ENCODE measurements at places on chromosomes 7 and 10. TPM values are rescaled to one million over a fixed set of nuclear protein-coding genes. Genes with fewer than 3 reads are reported as not detected.

DNA sequence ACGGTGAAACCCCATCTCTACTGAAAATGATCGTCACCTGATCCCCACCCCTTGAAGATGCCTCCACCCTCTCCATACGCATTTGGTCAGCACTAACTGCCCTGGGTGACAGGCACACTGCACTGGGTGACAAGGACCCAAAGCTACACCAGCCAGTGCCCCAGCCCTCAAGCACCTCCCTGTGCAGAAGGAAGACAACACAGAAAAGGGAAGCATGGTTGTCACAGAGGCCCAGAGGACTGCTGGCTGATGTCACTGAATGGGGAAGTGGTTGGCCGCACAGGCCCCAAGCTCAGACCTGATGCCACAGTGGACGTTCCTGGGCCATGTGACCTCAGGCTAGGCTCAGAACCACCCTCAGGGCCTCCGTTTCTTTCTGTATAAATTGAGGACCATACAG lies 4.2 kb upstream of the PILRA start:
- DNase-seq, result no peak

DNA sequence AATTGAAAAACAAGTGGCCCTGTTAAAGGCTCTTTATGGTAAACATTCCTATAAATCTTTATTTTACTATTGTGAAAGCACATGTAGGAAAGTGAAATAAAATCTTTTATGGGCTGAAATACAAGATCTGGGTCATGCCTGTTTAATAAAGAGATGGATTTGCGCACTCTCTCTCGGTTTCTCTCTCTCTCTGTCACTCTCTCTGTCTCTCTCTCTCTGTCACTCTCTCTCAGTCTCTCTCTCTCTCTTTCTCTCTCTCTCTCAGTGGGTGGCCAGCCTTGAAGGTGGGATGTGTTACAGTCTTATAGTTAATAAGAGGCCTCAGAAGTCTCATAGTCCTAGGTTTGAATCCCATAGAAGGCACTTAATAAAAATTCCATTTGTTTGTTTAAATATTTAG lies 2.4 kb downstream of the TAC1 start:
- no peak for DNase-seq

- DNase-seq, result no peak
Observed at GRCh38 chr7:73932364-73932763, 71.4 kb downstream of the TMEM270 start.

- no peak for DNase-seq
Observed at GRCh38 chr10:66189271-66189670, 736.6 kb upstream of the LRRTM3 start.

DNA sequence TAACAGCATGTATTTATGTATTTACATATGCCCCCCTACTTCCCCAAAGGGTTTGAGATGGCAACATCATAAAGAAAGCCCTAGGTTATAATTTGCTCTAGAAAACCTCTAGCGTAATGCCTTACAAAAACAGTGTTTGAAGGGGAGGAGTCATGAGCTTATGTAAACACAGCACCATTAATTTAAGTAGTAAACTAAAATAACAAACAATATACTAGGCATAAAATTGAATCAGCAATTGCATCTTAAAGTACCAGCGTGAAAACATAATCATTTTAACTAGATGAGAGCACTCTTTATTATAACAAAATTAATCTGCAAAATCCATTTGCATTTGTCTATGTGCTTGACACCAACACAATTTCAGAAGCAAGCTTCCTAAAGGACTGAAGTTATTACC lies 507.2 kb upstream of the NRP1 start:
- no peak for DNase-seq

ITPRID1 gene
- total RNA-seq, result not detected

DNA sequence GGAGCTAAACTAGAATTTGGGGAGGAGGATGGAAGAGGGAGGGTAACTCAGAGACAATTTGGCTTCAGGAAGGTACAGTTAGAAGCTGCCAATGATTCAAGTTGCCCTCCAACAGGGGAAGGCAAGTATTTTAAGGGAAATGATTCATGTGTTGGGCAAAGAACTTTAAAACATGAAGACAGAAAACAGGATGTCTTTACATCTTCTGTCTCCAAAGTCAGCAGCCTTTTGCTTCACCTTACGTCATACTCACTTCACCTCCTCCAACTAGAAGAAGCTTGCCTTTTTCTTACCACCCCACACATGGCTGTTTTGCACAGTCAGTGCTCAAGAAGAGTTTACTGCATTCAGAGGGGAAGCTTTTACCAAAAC lies 36.1 kb downstream of the PPP1R3C start:
- peak; percentile 64 for DNase-seq

DYNC1I1 gene
- 0.52 TPM for total RNA-seq

- DNase-seq, result peak; percentile 45
Observed at GRCh38 chr7:151088856-151089699, 2.8 kb downstream of the AGAP3 start.

TMEM225B gene
- 0.55 TPM for total RNA-seq

- peak; percentile 78 for DNase-seq
Observed at GRCh38 chr7:116689790-116690259, 17.8 kb downstream of the MET start.

DNA sequence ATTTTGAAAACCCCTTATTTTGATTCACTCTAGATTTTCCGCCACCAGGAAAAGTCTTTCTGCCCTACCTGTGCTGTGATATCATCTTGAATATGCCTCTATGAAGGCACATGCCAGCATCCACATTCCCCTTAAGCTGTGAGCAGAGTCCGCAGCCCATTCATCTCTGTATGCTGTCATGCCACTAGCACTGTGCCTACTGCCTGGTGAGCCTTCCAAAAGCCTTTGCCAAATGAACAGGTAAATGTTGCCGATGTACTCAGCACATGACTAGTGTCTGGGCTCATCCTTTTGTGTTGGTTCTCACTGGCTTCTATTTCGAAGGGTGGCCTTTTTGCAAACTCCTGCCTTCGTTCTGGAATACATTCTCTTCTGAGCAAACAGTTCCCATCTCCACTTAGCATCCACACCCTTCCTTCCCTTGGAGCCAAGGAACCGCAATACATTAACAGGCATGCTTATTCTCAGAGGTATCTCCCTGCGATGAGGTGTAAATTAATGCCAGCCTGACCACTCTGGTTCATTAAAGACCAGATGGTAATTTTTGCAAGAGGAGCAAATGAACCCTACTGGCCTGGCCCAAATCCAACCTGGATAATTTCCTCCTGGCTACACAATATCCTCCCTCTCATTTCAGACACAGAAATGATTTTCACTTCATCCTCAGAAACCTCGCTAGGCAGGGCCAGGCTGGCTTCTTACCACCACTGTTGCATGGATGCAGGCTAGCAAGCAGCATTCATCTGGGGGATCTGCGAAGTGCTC lies 339.7 kb upstream of the NFE2L3 start:
- no peak for DNase-seq

- DNase-seq, result no peak
Observed at GRCh38 chr7:49766966-49767365, 6.5 kb upstream of the VWC2 start.

GRCh38 chr10:97974526-97975525 lies 55.6 kb downstream of the CRTAC1 start:
- DNase-seq, result no peak

DNA sequence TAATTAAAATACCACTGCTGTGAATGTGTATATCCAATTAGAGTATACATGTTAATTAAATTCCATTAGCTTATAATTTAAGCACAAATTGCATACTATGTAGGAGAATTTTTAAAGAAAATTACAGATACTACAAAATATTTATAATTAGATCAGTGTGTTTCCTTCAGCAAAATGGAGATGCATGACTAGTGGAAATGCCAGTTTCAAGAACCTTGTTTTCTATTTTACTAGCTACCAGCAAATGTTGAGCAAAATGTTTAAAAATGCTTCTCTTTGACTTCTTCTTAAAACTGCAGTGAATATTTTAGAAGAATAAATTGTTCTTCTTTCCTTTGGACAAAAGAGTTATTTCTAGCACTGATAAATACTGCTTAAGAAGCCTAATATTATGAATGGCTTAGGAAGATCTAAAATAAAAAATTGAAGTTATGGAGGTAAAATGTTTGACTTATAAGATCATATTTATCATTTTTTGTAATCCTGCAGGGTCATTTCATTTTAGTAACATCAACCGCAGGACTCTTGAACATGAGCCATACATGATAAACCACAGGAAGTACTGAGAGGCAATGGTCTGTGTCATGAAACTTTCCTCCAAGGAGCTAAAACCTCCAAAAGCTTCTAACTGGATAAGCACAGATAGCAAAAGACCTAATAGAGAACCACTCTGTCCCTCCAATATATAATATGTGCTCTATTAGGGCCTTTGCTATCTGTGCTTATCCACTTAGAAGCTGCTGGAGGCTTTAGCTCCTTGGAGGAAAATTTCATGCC lies 1066.0 kb upstream of the CELF2 start:
- no peak for DNase-seq

ELFN1 gene
- total RNA-seq, result 0.15 TPM

- no peak for DNase-seq
Observed at GRCh38 chr7:30750683-30751650, 968 bp upstream of the INMT start.

GRCh38 chr10:7218968-7219367 lies 191.9 kb downstream of the SFMBT2 start:
- peak; percentile 3 for DNase-seq

LRRC17 gene
- total RNA-seq, result 2.6 TPM

DNA sequence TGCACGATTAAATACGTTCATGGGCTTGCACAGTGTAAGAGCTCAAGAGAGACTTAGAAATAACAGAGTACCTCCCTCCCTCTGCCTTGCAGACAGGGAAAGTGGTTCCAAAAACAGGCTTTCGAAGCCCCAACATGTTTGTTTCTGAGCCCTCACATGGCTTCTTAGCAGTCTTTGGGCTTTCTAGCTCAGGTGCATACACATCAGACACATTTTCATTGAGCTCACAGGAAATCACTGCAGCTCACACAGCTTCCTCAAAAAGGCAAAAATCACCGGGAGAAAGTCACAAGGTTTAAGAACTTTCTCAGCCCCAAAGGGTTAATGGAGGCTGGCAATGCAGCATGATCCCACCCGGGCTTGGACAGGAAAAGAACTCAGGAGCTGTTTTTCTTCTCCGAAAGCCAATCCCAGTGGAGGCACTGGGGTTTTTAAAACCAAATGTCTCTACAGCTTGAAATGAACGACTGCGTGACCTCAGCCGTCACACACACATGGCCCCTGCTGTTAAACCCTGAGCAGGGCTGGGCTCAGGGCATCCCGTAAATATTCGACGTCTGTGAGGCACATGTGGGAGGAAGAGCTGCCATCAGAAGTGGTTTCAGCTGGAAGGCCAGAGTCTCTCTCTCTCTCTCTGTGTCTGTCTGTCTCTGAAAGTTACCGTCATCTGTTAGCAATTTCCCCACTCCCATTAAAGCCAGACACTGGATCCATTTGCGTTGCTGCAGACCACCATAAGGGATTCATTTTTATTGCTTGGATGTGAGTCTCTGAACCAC lies 69.7 kb downstream of the CALML3 start:
- no peak for DNase-seq

DNA sequence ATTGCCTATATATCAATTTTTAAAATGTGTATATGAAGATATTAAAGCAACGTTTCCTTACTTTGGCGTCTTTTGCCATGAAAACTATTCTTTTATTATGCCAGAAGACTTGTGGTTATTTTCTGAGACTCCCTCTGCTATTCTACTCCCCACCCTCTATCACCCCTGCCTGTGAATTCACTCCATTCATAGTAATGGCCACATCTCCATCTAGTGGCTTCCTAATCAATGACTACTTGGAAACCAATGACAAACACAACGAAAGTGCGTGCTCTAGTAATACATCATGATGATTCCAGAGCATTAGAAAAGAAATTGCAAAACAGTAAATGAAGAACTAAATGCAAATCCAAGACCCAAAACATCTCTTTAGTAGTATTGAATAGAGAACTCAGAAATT lies 186.7 kb upstream of the HGF start:
- DNase-seq, result peak; percentile 33

DNA sequence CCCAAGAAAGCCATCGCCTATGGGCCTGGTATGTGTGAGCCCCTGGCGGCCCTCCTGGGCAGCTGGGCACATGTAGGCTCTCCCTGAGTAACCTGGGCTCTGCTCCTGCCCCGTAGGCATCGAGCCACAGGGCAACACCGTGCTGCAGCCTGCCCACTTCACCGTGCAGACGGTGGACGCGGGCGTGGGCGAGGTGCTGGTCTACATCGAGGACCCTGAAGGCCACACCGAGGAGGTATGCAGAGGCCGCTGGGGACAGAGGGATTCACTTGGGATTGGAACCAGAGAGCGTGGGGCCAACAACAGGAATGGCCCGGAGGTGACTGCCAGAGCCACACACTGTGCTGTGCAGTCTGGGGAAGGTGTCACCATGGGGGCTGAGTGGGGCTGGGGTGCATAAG lies 7.3 kb downstream of the FLNC start:
- DNase-seq, result no peak

DNA sequence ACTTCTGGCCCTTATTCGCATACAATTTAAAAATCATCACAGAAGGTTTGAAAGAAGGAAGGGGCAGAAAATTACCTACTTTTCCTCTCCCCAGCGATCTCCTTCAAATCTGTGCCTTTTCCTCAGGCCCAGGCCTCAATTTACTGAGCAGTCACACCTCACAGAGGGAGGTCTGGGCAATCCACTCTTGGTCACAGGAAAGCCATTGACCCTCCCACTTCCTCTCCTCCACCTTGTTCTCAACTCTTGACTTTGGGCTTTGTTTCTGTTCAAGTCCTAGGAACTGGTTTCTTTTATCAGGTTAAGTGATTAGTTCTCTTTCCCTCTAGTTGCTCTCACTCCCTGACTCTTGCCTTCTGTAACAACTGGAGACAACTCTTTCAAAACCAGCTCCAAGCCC lies 37.0 kb upstream of the ATRNL1 start:
- no peak for DNase-seq

DNA sequence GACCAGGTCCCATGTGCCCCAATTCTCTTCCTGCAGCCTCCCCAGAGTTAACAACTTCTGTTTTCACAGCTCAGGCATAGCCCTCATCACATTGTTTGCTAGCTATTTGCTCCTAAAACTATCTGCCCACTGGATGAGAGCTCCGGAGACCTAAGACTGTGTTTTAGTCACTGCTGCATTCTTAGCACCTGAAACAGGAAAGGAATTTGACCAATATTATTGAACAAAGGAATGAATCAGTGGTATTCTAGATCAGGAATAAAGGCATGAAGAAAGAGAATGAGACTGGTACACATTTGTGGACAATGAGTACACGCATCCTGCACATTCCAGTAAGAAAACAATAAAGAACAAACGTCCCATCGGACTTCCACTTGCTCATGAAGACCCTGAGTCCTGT lies 54.8 kb downstream of the PPP1R17 start:
- peak; percentile 32 for DNase-seq

- DNase-seq, result no peak
Observed at GRCh38 chr10:76035206-76036110, 604.0 kb downstream of the LRMDA start.

DNA sequence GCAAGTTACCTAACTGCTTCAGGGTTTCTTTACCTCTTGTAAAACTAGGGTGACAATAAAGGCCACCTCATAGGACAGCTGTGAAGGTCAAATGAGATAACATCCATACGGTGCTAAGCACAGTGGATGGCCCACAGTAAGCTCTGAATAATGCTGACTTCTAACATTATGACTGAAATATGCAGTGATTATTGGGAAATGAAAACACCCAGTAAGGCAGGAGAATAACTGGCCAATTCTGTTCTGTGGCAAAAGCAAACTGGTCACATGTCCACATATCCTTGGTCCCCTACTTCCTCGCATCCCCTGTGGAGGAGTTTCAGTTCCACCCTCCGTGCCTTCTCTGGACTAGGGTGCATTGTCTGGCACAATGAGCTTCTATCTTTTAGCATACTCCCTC lies 1.4 kb downstream of the CUBN start:
- DNase-seq, result no peak
